GM12892 (cell line): ENCODE measurements at places on chromosomes 6 and 20.

GRCh38 chr6:2053691-2054090 is 191.7 kb downstream of the GMDS start:
- no peak for DNase-seq

DNA sequence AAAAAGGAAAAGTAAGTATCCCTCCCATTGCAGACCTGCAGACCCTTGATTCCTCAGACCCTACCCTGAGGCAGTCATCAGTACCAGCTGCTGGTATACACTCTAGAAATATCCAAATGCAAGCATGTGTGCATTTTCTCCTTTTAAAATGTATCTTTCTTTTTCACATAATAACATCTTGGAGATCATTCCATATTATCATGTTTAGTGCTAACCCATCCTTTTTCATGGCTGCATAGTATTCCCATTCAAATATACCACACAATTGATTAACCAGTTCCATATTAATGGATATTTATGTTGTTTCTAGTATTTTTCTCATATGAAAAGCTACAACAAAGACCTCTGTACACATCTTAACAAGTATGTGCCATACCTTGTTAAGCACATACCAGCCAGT is 70.8 kb downstream of the BLOC1S5 start:
- DNase-seq = no peak

- no peak for DNase-seq
These were observed 379.0 kb downstream of the EPHA7 start for GRCh38 chr6:93040375-93040774.

DNA sequence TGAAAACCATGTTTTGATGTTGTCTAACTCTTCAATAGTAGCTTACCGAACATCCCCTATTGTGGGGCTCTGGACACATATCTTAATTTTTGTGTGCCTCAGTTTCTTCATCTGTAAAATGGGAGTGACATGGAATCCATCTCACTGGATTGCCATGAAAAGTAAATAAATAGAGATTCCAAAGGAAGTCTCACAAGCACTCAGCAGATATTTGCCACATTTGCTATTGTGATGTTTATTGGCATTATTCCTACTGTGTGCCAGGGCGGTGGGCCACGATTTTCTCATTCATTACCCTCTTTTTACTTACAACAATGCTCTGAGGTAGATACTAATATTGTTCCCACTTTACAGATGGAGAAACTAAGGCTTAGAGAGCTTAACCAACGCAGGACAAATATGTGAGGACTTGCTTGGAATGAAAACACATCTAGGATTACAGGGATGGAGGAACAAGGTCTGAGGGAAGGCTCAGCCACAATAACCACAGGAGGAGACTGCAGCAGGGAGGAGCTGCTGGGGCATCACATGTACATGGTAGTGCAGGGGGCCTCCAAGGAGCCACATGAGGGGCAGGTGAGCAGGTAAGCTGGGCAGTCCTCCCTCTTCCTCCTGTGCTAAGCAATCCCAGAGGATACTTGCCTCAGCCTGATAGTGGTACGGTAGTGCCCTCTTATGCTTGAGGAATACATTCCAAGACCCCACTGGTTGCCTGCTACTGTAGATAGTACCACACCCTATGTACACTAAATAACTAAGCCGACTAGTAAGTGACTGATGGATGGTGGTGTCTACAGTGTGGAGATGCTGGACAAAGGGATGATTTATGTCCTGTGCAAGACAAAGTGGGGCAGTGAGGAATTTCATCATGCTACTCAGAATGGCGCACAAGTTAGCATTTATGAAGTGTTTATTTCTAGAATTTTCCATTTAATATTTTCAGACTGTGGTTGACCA is 176.9 kb downstream of the FOXA2 start:
- no peak for DNase-seq

DNA sequence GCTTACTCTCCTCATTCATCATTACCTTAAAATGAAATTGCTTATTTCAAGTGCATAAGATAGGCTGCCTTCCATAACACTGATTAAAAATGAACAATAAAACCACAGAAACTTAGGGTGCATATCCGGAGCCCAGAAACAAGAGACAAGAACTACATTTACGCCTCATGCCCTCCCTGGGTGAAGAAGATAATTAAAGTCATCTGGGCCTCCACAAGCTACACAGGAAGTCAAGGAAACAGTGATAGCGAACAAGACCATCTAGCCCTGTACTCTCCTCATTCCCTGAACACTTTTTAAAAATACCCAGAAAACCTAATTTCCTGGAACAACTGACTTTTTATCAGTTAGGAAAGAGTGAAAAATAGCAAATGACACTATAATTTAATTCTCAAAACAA is 6.3 kb downstream of the SOD2 start:
- DNase-seq = no peak

DNA sequence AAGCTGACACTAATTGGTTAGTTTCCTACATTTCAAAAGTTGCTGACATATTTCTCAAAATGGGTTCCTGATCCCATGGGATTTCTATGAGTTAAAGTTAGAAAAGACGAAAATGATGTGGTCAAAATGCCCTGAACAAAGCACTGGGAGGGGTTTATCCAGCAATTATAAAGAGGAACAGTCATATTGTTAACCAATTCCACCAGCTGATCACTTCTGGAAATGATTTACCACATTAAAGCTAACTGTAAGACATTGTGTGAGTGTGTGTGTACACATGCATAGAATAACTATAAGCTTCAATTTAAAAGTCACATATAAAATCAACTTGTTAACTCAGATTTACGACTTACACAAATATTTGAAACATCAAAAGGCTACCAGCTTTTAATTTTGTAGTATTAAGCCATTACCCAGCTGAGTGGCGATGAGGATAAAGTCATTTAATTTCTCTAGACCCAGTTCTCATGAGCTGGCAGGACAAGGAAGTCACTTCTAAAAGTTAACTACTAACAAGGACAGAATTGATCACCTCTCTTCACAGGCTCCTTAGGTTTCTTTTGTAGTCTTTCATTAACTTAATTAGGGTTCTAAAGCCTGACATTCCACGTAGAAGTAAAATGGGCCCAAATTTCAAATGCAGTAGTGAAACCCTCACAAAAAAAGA is 40.4 kb downstream of the MAN1A1 start:
- DNase-seq = no peak
